AML-193 (cell line): ENCODE measurements at places on chromosomes 5 and 9.
A peak's percentile ranks its signal among the peaks of the same experiment; 100 is the strongest.

- DNase-seq, result no peak
Observed at GRCh38 chr5:60576425-60576824, 123.5 kb downstream of the DEPDC1B start.

GRCh38 chr9:107929443-107929842, 439.9 kb upstream of the KLF4 start:
- no peak for DNase-seq

GRCh38 chr5:123610665-123611405, 98.9 kb downstream of the CSNK1G3 start:
- DNase-seq, result peak; percentile 32

- DNase-seq, result no peak
Observed at GRCh38 chr9:123394291-123395235, 38.6 kb downstream of the CRB2 start.

DNA sequence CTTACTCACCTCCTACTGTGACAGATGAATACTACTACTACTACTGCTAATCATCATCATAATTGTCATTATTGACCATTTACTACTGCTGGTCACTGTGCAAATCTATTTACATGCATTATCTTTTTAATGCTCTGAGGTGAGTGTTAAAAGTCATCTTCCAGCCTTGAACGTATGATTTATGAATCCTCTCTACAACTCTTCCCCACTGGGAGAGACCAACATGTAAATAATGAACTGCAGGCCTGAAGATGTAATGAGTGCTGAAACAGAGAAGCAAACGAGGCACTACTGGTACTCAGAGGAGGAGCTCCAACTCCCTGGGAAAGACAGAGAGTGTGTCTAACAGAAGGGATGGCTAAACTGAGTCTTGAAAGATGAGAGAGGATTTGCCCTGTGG, 95.4 kb downstream of the JAKMIP2 start:
- DNase-seq, result no peak

GRCh38 chr5:152593388-152593787, 188.3 kb upstream of the NMUR2 start:
- peak; percentile 25 for DNase-seq

DNA sequence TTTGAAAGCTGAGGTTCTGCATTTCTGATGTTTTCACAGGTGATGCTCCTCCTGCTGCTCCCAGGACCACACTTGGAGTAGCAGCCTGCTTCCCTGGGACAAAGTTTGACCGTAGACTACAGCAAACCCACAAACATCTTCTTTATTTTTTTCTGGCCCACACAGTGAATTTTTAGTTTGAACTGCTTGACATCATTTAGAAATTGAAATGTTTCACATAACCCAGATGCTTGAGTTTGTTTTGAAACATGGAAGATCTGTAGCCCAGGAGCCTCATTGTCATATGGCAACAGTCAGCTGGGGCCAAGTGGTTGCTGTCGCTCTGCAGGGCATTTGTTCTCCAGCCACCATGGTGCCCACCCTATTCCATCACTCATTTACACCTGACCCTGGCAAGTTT, 8.4 kb downstream of the SH3TC2 start:
- DNase-seq, result no peak

DNA sequence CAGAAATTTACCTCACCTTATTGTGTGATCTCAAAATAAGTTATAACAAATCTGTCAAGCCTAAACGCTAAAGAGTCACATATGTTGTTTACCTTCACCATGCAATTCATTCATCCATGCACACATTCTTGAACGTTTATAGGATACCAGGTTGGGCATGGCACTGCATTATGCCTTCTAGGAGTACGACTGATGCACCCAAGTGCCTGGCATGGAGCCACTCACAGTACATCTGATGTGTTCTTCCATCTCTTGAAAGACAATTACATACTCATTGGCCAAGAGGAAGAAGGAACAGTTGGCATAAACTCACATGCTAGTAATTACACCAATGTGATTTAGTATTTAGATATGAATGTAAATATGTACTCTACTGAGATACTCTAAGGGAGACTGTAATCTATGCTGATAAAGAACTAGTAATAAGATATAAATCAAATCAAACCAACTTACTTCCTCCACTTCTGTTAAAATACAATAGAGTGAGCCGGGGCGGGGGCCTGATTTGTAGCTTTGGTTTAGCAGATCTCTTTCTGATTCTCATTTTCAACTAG, 90.7 kb downstream of the LPAR1 start:
- no peak for DNase-seq

- DNase-seq, result no peak
Observed at GRCh38 chr5:158155067-158155466, 296.1 kb upstream of the CLINT1 start.

DNA sequence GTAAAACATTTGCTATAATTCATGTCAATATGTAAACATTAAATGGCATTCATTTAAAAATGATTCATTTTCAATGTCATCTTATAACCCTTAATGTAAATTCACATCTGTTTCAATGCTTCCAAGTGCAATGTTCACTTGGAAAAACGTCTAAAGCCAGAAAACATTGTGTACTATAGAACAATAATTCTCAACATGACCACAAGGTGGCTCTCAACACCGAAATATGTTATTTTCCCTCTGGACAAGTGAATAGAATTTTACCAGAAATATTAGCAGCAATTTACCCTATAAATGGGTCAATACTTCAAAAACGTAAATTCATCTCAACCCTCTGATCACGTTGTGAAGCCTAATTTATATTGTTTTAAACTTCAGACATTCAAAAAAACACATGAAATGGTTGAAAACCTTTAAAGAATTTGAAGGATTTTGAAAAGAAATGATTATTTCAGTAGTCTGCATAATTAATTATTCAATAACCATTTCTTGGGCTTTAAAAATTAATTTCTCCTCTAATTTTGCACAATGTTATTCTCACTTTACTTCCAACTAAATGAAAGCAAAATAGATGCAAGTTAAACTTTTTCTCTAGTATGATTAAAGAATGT, 11.0 kb downstream of the CDH10 start:
- peak; percentile 38 for DNase-seq

GRCh38 chr5:143826951-143827444, 15.0 kb downstream of the HMHB1 start:
- no peak for DNase-seq
